Muscle of back (tissue), 13 donors: ENCODE measurements at places on chromosomes 2 and 18.

GRCh38 chr2:138602166-138602460 lies 100.5 kb downstream of the SPOPL start:
- peak; percentile 43 for DNase-seq

DNA sequence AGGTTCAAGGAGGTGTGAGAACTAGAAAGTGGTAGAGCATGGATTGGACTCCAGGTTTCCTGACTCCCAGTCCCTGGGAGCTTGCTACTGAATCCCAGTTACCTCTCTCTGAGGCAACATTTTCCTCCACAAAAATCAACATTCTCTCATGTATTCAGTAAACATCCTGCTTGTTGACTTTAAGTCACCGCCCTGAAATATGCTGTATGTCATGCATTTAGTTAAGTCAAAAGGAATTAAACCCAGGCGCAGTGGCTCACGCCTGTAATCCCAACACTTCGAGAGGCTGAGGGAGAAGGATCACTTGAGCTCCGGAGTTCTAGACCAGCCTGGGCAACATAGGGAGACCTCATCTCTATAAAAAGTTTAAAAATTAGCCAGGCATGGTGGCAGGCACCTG lies 3.8 kb downstream of the MATN3 start:
- no peak for DNase-seq

DNA sequence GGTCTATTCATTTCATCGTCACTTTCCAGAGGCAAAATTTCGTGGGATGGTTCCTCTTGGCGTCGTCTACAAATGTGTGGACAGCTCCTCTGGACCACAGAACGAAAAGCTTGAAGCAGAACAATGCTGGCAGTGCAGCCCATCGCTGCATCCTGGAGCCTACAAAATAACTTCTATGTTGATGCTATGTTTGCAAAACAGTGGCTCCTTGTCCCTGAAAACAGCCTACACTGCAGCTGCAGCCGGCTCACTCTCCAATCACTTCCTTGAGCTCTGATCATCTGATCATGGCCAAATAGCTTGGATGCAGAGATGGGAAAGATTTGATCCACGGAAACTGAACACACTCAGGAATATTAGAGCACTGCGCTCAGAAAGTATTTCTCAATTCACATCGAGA lies 60.0 kb downstream of the DOCK10 start:
- DNase-seq = peak; percentile 77

DNA sequence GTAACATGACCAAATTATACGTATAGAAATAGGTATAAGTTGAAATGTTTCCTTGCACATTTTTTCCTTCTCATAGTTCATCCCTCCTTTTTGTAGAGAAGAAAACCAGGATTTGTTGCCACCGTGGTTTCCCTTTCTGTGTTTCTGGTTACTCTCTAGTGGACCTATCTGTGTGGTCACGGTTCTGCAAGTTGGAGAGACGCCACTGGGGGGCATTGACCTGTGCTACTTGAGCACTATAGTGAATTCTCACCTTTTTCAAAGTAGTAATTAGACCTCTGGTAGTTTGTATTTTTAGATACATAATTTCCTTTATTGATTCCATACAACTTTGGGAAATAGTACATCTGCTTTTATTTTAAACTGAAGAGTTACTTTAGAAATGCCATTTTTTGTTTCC lies 444.8 kb downstream of the PTPRM start:
- DNase-seq = no peak

DNA sequence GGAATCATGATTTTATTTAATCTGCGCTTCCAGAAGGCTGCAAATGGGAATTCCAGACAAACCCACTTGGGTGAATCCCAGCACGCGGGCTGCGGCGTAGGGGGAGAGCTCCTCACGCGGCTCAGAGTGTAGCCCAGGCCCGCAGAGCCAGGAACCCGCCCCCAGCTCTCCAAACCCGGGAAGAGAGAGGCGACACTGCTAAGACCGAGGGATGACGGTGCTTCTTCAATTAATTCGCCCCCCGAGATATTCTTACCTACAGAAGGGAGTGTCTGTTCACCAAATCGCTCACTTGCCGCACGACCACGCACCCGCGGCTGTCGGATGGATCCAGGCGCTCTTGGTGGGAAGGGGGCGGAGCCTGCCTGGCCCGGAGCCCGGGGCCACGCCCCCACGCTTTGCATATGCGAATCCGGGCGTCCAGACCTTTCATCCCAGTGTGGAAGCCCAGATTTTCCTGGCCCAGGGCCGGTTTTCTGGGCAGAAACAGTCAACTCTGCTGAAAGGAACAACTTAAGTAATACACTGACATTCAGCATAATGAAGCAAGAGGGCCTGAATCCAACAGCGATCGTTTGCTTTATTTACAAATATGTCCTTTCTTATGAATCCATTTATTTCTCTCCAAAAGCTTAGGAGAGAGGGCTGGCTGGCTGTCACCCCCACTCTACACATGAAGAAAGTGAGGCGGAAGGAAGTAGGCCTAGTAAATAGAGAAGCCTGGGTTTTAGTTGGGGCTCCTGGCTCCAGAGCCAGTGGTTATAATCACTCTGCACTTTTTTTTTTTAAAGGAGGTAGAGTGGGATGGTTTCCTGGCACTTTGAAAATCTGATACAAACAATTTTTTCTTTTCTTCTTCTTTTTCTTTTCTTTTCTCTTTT lies at the start of gene SLC19A3:
TSS of gene SLC19A3 (minus strand) at position 342 of the 881 bp plus-strand sequence. CDS start 15,710 bp downstream, outside the sequence.
- DNase-seq = peak; percentile 83

GRCh38 chr2:75055820-75056675 lies 97.6 kb downstream of the POLE4 start:
- DNase-seq = peak; percentile 34

GRCh38 chr2:170122883-170123547 lies 54.9 kb upstream of the MYO3B start:
- no peak for DNase-seq

- peak; percentile 26 for DNase-seq
Measured at GRCh38 chr2:182642328-182642727, 73.7 kb upstream of the DNAJC10 start.

DNA sequence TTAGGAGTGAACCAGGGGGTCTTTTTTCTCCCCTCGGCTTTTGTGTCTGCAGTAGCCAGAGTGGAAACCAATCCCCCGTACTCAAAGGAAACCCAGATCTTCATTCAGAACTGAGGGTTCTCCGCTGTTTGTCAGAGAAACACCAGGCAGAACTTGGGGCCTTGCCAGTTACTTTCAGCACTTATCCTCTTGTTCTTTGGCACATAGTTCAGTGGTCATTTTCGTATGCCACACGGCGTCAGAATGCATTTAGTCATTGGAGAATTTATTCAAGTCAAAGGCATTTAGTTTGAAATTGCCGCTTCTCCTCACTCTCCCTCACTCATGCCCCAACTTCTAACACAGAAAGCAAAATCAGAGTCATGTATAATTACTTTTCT lies 102.9 kb downstream of the CABLES1 start:
- DNase-seq = peak; percentile 38

- DNase-seq = no peak
Measured at GRCh38 chr2:11795590-11795989, 49.2 kb downstream of the LPIN1 start.

DNA sequence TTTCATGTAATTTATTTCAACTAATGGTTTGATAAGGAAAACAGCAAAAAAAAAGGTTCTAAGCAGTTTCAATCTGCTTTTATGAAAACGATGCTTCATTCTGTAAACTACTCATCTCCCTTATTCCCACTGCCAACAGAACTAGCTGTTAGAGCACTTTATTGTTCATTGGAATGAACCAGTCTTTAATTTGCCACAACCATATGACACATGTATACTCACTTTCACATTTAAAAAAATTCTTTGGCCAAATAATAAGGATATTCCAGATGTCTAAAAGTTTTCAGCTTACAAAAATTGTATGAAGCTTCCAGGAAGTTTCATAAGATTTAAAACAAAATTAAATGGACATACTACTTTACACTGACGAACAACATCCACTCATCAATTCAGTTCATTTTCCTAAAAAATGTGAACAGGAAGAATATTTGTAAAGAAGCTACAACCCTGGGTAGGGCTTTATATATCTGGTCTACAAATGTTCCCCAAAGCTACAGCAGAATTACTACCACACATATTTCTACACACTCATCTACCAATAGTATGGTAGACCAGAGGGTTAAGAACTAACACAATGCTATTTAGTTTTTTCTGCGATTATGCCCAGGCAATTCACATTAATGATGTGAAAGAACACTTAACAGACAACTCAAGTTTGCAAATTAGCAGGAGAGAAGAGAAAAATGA lies 37.7 kb downstream of the ZNF521 start:
- DNase-seq = no peak

DNA sequence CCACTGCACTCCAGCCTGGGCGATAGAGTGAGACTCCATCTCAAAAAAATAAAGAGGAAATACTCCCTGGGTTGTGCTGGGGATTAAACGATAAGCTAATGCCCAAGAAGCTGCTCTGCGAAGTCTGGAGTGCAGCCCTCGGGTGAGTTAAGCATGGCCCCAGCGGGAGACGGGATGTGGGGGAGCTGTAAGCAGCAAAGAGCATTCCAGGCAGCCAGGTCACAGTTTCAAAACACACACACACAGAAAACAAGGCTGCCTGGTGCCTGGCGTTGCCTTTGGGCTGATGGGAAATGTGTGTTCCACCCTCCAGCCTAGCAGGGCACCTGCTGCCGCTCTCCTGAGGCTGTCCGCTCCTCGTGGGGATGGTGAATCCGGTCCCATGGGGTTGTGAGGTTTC lies 24.1 kb downstream of the ODC1 start:
- DNase-seq = no peak

DNA sequence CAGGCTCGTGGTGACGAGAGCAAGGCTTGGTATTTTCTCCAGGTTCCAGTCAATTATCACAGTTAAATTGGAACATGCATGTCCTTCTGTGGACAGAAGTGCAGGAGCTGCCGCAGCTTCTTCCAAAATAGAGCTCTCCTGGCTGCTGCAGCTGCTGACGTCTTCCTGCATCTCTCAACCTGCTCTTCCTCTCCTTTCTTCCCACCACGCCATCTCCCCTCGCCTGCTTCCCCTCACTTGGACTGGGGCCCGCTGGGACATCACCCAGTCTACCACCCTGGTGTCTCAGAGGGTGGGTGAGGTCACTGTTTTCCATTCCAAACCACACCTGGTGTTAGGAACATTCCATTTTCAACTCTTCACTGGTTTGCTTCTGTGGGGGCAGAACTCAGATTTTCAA lies 41.4 kb downstream of the SPP2 start:
- DNase-seq = no peak

GRCh38 chr18:3449512-3450011 lies 410 bp upstream of the TGIF1 start:
- peak; percentile 87 for DNase-seq

DNA sequence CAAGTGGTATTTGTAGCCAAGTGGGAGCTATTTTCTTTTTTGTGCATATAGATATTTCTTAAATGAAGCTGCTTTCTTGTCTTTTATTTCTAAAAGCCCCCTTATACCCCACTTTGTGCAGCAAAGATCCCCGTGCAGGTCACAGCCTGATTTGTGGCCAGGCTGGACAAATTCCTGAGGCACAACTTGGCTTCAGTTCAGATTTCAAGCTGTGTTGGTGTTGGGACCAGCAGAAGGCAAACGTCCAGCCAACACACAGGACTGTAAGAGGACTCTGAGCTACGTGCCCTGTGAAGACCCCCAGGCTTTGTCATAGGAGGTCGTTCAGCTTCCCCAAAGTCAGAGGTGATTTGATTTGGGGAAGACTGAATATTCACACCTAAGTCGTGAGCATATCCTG lies 21.9 kb downstream of the FOSL2 start:
- no peak for DNase-seq

- no peak for DNase-seq
Measured at GRCh38 chr2:46718784-46719183, 196.8 kb downstream of the MCFD2 start.

DNA sequence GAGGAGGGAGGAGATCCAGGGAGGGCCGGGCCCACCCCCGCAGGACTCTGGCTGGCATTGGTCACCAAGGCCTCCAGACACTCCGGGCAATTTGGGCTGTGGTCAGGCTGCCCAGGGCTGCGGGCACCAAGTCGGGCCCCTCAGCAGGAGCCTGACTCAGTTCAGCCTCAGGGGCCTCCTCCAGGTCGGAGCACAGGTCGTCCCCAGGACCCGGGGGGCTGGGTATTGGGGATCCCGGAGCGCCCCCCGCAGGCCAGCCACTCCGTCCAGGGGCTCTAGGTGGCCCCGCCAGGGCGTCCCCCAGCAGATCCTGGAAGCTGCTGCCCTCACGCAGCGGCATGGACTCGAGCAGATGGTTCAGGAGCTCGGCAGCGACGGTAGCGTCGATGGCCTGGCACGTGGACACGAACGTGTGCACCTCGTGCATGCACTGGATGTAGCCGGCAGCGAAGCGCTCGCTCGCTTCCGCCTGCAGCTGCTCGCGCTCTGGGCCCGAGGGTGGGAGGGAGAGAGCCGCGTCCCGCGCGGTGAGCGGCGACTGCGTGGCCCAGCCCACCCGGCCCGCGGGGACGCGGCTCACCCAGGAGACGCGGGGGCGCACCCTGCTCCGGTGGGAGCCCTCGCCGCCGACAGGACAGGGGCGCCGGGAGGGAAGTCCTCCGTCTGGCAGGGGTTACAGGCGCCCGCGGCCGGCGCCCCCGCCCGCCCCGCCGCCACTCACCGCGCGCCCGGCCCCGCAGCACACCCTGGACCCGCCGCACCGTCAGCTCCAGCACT lies 884 bp downstream of the HES6 start:
- no peak for DNase-seq

GRCh38 chr2:237091779-237092436 lies 6.2 kb downstream of the COPS8 start:
- no peak for DNase-seq

- DNase-seq = no peak
Measured at GRCh38 chr2:240358080-240358479, 77.4 kb upstream of the GPC1 start.

DNA sequence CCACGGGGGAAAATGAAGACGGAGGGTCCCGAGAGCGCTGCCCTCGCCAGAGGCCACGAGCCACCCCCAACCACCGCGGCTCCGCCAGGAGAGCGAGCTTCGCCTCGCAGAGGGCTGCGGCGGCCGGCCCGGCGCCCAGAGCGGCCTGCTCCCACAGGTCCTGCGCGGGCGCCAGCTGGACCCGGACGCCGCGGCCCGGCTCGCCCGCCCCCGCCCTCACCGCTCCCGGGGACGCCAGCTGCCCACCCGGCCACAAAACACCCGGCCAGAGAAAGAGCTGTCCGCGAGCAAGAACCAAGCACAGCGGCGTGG lies 709 bp downstream of the PTPN2 start:
- no peak for DNase-seq

- DNase-seq = no peak
Measured at GRCh38 chr18:47036927-47037578, 1.6 kb upstream of the ELOA2 start.

GRCh38 chr2:100632037-100632436 lies 69.2 kb downstream of the PDCL3 start:
- DNase-seq = no peak

DNA sequence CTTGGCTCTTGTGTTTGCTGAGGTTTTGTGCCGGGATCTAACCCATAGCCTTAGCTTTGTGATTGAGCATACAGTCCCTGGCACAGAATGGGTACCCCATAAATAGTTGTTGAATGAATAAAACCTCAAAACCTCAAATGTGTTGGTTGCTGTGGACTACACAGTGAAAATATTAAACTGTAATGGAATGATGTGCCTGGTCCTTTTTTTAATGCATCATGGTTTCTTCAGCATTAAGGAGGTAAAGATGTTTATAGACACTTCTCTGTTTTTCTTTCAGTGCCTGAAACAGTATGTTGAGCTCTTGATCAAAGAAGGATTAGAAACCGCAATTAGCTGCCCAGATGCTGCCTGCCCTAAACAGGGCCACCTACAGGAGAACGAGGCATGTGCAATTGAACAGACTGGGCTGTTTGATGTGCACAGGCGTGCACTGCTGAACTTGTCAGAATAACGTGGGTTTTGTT lies 97.0 kb downstream of the RNF144A start:
- no peak for DNase-seq
